NCI-H187 (cell line): ENCODE measurements at places on chromosomes 6 and 20.

DNA sequence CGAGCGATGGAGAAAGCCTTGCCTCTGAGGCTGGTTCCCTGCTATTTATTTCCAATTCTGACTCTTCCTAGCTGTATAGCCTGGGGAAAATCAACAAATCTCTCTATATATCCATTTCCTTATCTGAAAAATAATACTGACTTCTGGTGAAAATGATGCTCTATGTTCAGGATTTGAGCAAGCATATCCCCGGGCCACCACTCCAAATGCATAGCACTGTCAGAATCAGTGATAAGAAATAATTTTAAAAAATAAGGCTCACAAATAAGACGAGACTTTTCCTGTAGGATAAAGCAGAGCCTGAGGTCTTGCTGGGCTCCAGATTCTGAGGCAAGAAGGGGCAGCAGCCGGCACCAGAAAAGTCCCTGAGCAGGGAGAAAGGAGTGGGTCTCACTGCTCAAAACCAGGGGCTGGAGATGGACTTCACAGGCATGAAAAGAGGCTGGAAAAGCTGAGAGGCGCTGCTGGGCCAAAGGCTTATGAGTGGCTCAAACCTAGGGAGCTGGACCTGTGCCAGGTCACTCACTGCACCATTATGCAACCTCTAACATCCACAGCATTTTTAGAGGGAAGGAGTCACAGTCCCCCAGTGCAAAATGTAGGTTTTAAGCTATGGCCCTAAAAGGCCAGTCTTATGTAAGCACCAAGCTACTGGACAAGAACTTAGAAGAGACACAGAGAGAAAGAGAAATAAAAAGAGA is 48.1 kb upstream of the SLC17A4 start:
- no peak for DNase-seq

DNA sequence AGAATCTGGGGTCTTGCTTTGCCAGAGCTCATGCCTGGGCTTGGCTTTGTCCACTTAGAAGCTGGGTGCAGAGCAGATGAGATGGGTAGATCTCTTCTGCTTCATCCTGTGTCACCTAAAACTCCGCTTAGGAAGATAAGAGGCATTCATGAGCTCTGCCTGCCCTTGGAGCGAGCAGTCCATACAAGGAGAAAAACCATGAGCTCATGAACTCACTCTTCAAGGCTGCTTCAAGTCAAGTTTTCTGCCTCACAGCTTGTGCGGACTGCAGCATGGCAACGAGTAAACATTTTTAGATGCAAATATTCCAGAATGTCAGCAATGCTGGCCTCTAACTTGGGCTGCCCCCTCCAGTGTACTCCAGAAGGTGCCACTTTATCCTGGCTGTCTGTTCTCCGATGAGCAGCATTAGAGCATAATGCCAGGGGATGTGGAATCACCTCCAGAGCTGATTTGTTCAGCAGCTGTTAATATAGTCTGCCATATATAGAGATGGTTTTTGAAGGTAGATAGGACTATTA is 10.7 kb upstream of the UQCC2 start:
- no peak for DNase-seq

- no peak for DNase-seq
These were observed 209.5 kb downstream of the FNDC1 start for GRCh38 chr6:159378411-159379328.

- no peak for DNase-seq
These were observed 222.9 kb upstream of the DEFB112 start for GRCh38 chr6:50272611-50273010.

GRCh38 chr6:16684896-16685554 is 76.2 kb downstream of the ATXN1 start:
- DNase-seq: no peak

DNA sequence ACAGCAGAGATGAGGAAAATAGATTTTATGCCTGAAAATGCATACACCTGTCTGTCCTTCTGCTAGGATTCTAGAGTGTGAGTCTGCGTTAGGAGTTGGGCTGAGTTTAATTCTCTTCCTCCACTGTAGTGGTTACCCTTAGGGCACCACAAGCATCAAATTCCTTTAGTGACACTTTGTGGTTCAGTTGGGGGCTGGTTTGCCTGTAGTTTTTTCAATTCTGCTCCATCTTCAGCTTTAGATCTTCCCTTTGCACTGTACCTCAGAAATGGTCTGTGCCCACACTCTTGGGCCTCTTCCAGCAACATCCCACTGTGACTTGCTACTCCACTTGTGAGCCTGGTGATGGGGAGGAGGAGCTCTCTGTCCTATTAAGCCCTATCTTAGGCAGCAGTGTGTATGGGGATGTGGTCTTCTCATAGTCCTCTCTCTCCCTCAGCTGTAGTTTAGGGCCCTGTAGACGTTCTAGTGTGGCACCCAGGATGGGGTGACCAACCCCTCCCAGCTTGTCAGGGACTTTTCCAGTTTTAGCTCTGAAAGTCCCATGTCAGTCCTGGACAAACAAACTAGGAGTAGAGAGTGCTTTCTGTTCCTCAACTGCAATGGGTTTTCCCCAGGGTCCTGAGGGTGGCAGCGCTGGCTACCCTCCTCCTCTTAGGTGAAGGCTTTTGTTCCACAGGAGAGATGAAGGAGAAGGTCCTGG is 19.7 kb upstream of the OGFRL1 start:
- DNase-seq: no peak

- no peak for DNase-seq
These were observed 106.3 kb upstream of the ZNF217 start for GRCh38 chr20:53699906-53700305.

DNA sequence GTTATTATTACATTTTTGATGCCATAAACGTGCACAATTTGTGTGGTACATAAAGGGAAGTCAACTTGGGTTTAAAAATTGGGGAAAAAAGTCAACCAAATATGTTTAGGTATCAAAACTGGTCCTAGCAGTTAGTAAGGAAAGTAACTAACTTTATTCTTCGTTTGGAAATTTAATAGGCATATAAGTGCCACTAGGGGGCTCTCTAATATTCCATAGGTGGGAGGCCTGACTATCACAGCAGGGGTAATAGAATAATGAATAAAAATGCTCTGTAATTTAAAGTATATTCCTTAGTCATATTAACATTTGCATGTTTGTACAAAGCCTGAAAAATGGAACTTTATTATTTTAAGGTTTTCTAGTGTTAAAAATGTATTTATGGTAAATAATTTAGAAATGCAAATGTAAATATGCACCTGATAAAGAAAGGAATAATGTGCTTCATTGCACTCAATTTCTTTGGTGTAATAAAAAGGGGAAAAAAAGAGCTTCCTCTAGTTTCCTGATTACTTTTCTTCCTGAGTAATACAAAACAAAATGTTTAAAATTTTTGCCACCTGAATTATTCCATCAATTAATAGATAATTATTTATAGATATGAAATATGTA is 125.7 kb upstream of the HDAC2 start:
- DNase-seq: no peak

DNA sequence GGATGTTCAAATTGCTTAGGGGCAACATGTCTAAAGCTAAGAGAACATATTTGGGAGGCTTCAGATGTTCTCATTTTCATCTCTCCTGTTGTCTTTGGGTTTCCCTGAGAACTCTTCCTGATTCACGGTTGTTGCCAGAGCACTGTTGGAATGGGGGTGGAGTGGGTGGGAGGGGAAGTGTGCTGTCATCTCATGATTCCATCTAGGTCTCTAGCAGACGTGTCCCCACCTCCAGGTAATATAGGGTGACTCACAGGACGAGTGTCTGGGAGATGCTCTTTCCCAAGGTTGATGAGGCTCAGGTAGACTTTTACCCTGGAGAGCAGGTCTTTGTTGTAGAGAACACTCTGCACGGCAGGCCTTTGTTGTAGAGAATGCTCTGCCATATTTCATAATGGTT is 636.9 kb downstream of the QKI start:
- DNase-seq: no peak

DNA sequence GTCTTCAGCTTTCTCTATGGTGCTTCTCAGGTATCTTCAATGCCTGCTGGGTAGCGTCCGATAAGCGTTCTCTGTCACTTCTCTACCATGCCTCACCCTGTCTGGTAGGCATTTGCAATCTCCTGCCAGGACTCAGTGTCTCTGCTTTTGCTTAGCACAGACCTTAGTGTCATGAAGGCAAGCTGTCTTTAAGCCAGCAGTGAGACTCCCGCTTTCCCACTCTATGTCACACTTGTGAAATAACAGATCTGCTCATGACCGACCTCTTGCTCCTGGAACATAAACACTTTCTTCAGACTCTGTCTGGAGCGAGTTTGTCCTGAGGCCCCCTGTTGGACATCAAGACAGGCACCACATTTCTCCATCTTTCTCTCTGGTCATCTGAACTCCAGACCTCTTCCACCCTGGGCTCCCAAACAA is 17.0 kb downstream of the ADGRB3 start:
- DNase-seq: no peak

DNA sequence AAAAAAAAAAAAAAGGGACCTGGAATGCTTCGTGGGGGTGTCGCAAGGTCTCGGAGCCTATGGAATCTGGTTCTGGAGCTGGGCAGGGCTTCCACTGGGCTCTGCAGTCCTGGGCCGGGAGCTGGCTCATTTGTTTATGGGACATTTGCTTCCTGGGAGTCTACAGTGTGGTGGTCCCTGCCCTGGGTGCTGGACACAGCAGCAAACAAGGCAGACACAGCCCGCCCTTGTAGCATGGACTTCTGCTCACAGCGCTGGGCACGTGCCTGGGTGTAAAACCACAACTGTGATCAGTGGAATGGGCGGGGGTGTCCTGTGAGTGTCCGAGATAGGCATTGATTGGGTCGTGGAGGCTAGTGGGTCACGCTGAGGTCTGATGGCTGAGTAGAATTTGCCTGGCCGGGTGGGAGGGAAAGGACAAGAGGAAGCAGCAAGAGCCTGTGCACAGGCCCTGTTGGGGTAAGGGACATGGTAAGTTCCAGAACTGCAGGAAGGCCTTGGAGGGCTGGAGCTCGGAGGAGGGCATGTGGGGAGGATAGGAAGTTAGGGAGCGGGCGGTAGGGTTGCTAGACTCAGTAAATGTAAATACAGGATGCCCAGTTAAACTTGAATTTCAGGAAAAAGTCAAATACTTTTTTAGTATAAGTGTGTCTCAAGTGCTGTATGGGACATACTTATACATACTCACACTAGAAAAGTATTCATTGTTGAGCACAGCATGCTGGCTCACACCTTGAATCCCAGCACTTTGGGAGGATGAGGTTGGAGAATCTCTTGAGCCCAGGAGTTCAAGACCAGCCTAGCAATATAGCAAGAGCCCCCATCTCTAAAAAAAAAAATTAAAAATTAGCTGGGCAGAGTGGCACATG is 61.3 kb upstream of the PMEPA1 start:
- DNase-seq: no peak

DNA sequence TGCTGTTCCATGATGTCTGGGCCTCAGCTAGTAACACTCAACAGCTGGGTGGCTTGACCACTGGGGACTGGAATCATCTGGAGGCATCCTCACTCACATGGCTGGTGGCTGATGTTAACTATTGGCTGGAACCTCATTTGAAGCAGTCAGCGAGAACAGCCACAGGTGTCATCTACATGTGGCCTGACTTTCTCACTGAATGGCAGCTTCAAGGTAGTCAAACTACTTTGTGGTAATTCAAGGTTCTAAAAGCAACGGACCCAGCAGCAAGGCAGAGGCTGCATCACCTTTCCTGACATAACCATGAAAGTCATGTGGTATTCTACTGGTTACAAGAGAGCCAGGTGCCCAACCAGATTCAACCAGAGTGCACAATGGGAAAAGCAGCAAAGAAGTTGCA is 115.9 kb upstream of the DST start:
- no peak for DNase-seq

DNA sequence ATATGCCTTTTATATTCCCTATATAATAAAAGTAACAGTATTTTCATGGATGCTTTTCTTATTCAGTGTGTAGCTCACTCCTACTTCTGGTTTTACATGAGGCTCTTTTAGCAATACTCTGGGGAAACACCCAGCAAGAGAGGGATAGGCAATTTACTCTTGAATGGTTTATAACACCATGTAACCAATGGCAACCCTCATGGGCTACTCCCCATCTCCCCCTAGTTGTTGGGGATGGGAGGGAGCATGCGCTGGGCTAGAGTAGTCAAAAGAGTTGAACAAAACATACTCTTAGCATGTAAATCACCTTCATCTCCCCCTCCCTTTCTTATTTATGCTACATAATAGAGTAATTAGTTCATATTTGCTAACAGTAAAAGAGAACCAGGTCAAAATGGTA is 140.1 kb upstream of the LRFN2 start:
- no peak for DNase-seq

DNA sequence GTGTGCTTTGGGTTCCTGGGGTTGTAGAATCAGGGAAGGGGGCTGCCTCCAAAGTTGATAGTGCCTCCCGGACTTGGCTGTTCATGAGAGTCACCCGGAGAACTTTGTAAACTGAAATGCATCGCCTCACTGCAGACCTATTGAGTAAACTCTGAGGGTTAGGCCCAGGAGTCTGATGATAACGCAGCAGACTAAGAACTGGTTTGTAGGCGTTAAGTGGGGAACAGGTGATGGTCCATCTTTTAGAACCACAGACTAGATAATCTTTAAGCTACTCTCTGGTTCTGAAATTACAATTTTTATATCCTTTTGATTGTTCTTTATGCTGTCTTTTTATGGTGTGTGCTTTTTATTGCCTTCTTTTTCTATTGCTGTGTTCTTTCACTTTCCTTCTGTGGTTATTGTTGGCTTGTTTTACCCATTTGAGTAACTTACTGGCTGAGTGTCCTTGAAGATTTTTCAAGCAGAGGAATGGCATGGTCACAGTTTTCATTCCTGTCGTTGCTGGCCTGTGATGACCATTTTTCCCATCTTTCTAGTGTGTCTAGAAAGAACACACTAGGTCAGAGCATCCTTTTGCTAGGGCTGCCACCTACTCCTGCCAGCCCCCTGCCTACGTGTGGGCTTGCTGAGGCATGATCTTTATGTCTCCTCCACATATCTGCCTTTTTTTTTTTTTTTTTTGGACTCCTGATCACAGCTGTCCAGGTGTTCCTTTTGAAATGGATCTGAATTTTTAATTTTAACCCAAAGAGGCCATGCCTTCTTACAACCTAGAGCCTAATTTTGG is 30.9 kb downstream of the LRRC1 start:
- DNase-seq: no peak

DNA sequence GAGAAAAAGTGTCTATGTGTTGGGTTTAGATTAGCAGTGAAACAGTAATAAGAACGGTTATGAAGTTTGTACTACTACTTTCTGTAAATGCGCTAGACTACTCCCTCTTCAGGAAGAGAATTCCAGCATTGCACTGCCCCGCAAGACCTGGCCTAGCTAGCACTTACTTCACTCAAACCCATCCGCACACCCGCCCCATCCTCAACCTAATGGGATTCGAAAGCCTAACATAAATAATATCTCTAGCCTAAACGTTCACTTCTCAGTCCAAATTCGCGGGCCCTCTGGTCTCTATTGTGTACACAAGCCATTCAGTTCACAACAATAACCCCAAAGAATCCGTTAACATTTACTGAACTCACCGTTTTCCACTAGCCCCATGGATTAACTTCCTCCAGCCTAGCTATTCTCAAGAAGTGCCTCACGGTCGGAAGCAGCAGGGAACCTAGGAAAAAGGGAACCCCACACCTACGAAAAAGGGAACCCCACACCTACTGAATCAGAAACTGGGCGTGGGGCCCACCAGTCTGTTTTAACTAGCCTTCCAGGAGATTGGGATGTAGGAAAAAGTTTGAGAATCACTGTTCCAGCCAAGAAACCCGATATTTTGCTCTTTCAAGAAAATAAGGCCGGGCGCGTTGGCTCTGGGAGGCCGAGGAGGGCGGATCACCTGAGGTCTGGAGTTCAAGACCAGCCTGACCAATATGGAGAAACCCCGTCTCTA is 45.4 kb upstream of the BTN3A2 start:
- DNase-seq: no peak
